Caco-2 (cell line): ENCODE measurements at places on chromosomes 11 and 22. TPM values are rescaled to one million over a fixed set of nuclear protein-coding genes. Genes with fewer than 3 reads are reported as not detected.
A peak's percentile ranks its signal among the peaks of the same experiment; 100 is the strongest.

Gene TSG101
- 64.6 and 86.6 TPM in 2 replicates for total RNA-seq

GRCh38 chr22:37748659-37749058 is 51.8 kb downstream of the TRIOBP start:
- DNase-seq: no peak
- H3K36me3 ChIP-seq: peaks cover 2% of the 10 kb centered on the region
- H3K27me3 ChIP-seq: no peaks in the 10 kb centered on the region
- peaks cover 36% of the 10 kb centered on the region for H3K4me1 ChIP-seq
- H3K27ac ChIP-seq: peak overlapping the region; percentile 32

DNA sequence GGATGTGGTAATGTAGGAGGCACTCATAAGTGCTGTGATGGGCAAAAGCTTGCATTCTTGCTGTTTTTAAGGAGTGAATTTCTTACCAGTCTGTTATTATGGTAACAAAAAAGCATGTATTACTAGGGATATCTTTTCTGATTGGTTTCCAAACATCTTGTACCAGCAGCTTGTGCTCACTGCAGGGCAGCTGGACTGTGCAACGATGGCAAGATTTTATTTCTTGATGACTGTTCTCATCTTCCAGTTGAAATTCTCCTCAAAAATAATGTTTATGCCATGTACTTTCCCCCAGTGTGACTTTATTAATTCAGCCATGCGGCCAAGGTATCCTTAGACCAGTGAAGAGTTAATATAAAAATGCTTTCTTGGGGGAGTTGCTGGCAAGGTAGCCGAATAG is 35.4 kb downstream of the EMSY start:
- DNase-seq: no peak
- H3K4me1 ChIP-seq: no peaks in the 10 kb centered on the region
- peaks cover 10% of the 10 kb centered on the region for H3K36me3 ChIP-seq
- no peak overlapping the region for H3K27ac ChIP-seq

DNA sequence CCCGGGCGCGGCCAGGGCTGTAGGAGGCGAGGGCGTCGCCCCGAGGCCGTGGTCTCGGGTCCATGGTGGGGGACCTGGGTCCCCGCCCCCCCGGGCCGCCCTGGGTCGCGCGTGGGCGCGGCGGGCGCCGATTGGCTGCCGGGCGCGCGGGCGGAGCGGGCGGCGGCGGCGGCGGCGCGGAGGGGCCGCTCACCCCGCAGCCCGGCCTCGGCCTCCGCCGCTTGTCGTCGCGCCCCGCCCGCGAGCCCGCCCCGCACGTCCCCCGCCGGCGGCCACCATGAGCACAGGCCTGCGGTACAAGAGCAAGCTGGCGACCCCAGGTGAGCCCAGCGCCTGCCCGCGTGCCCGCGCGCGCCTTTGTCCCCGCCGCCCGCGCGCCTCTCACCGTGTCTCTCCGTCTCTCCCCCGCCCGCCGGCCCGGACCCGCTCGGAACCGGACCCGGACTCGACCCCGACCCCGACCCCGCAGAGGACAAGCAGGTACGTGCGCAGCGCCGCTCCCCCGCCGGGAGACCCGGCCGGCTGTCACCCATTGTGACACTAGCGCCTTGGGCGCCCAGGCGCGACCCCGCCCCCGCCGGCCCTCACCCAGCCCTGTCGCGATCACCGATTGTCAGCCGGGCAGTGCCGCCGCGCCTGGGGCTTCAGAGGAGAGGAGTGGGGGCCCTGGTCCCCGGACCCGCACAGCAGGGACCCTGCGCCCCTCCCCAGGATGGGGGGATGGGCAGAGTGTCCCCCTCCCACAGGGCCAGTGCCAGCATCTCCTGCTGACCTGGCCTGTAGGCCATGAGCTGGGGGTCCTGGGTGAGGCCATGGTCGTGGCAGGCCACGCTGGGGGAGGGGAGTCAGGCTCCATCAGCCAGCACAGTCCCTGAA is at the start of gene SEPTIN5:
Gene SEPTIN5, plus strand, starts transcription at position 192 of the 876 bp plus-strand sequence. Its CDS starts 86 bp downstream, at position 278.
- no peaks in the 10 kb centered on the region for H3K36me3 ChIP-seq
- H3K27ac ChIP-seq: no peak within 1 kb of the TSS
- peak within 1 kb of the TSS; percentile 54 for H3K4me3 ChIP-seq
- peaks cover 7% of the 10 kb centered on the region; the same call in 1 of the 2 replicates for H3K4me1 ChIP-seq
- no peak for DNase-seq

Gene MRGPRX4
- total RNA-seq: not detected in 2 replicates

DNA sequence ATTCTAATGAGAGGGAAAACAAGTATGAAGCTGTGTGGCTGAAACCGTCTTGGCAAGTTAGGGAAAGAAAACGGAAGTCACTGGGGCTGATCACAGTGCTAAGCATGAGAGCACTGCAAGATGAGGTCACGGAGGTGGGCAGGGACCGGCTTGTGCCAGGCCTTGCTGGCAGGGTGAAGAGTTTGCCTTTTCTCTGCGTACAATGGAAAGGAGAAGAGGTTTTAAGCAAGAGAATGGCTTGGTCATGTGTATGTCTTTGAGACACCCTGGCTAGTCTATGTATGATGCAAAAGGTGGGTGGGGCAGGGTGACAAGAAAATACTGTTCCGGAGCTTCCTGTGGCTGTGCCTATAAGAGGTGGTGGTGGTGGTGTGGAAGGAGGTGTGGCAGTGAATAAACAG is 567.9 kb downstream of the NTM start:
- H3K27ac ChIP-seq: no peak overlapping the region
- DNase-seq: no peak
- H3K4me3 ChIP-seq: no peak overlapping the region
- 0 out of 2 replicates have a peak, but pooled peaks cover 2% of the 10 kb centered on the region for H3K27me3 ChIP-seq
